Myocyte (in vitro differentiated cells): ENCODE measurements at places on chromosomes 5 and 9. TPM values are rescaled to one million over a fixed set of nuclear protein-coding genes. Genes with fewer than 3 reads are reported as not detected.
A peak's percentile ranks its signal among the peaks of the same experiment; 100 is the strongest.

GRCh38 chr9:7656636-7657035 is 142.9 kb downstream of the DMAC1 start:
- DNase-seq, result no peak

GRCh38 chr5:36889264-36889663 is 12.7 kb downstream of the NIPBL start:
- DNase-seq, result no peak

GRCh38 chr5:140366589-140367255 is 6.7 kb downstream of the SLC4A9 start:
- no peak for DNase-seq

DNA sequence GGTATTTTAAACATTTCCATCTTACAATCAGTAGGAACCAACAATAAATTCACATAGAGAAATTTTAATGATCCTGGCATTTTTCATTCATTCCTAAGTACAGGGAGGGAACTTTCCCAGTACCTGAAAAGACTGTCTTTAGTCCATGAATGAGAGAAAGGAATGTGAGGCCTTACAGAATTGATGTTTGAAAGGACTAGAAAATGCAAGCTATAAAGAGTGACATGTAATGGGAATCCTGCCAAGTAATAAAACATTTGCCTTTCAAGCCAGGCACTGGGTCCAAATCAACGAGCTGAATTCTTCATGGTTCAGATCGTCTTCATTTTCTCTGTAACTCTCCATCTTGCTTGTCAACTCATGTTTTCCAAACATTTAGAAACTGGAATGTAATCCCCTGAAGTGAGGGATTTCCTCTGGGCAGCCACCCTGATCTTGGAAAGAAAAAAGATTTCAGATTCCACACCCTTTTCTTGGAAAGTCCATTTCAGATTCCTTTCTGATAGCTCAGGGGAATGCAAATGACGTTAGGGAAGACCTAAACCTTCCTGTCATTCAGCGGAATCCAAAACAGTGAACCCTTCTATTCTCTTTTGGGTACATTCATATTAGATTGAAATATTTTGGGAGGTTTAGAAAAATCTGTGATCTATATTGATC is 315.8 kb downstream of the SH3GL2 start:
- DNase-seq, result no peak

DNA sequence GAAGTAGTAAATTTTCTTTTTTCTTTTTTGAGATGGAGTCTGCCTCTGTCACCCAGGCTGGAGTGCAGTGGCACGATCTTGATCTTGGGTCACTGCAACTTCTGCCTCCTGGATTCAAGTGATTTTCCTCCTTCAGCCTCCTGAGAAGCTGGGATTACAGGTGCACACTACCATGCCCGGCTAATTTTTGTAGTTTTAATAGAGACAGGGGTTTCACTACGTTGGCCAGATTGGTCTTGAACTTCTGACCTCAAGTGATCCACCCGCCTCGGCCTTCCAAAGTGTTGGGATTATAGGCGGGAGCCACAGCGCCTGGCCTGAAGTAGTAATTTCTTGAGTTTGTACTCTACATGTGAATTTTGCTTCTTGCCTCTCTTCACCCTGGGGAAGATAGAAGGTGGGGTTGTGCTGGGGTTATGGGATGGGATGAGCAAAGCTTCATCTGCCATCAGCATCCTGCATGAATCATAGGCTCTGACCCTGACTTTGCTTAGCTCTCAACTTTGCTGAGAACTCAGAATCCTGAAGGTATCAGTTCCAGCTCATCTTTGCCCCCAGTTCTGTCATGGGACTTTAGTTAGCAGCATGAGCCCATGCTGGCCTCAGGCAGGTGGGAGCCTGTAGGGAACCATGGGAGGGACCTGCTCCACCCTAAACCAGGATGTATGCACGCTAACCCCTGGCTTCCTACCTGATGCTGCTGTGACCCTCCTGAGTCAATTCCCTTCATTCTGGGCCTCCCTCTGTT is 9.3 kb upstream of the CCL21 start:
- DNase-seq, result no peak

GRCh38 chr5:126274076-126274762 is 149.0 kb upstream of the GRAMD2B start:
- peak; percentile 39 for DNase-seq

DNA sequence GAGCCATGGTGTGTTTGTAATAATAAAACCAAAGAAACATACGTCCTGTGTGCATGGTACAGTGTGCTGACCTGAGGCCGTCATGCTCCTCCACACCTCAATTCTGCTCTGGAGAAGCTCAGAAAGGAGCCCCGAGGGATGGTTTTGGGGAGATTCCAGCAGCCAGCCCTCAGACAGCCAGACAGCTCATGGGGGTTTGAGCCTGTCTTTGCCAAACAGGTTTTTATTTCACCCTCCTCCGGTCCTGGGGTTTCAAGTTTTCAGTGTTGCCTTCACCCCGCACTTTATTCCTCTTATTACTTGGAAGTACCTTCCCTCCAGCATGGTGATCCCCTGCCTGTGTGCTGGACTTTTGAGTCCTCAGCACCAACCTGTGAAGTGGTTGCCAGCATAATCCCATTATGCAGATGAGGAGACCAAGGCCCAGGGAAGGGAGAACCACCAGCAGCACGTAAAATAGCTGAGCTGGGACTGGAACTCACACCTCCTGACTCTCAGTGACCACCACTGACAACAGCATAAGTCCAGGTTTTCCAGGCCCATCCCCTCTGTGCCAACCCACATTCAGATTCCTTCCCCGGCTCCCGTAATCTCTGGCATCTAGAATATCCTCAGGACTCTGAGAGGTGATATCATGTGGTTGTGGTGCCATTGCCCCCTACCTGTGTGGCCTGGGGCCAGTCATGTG is 35.1 kb downstream of the TGFBI start:
- no peak for DNase-seq

DNA sequence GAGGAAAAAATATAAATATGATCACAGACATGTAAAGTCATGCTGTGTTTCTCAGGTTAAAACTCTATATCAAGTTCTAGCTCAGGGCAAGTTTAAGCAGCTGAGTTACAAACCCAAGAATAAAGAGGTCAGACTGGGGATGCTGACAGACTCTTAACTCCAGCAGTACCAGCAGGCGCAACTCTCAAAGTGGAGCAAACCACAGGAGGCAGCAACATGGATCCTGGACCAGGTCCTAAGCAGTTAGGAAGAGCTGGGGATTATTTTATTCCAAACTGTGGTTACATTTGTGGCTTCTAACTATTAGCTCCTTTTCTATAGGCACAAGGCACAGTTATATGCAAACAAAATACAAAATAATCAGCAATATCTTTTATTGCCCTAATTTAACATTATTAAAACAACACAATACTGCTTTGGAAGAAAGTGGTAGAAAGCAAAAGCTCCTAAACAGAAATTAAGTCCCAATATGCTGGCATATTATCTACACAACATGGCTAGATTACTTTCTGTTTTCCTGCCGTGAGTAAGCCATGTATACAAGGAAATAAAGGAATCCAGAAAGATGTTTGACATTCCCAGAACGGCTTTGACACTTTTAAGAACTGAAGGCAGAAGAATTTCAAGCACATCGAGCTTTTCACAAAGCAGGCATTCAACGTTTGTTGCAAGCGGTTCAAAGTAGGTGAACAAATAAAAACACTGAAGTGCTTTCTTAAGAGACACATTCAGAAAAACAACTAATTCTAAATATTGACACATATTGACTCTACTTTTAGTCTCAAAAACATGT is 378.8 kb upstream of the ZNF608 start:
- DNase-seq, result peak; percentile 48

DNA sequence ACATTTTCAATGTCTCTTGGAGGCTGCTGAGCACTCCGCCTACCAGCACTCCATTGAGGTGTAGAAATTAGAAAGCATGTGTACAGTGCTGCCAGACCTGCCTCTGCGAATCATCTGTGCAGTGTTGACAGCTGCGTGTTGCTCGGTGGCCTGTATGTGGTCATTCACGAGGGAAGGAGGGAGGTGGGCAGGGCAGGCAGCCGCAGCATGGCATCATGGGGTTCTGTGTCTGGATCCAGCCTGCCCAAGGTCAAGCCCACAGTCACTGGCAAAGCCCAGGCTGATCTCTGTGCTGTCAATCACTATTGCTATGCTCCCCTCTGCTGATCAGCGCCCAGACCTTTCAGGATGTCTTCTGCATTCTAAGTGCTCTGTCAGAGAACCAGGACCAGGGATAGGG is 8.0 kb upstream of the PDZD2 start:
- DNase-seq, result peak; percentile 72

DNA sequence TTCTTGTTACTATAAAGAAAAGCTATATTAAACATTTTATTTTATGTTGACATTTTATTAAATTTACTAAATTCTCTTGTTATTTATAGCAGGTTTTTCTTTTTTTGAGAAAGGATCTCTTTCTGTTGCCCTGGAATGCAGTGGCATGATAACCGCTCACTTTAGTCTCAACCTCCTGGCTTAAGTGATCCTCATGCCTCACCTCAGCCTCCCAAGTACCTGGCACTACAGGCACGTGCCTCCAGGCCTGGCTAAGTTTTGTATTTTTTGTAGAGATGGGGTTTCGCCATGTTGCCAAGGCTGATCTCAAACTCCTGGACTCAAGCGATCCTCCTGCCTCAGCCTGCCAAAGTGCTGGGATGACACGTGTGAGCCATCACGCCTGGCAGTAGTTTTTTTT is 280.2 kb upstream of the C9orf72 start:
- no peak for DNase-seq

GRCh38 chr5:56848206-56848605 is 32.9 kb downstream of the MAP3K1 start:
- DNase-seq, result no peak

- DNase-seq, result no peak
Measured at GRCh38 chr5:137061382-137061781, 437.7 kb downstream of the SPOCK1 start.

GRCh38 chr5:127832067-127832466 is 128.9 kb downstream of the CCDC192 start:
- DNase-seq, result no peak

- no peak for DNase-seq
Measured at GRCh38 chr9:133592731-133593409, 16.3 kb downstream of the FAM163B start.

DNA sequence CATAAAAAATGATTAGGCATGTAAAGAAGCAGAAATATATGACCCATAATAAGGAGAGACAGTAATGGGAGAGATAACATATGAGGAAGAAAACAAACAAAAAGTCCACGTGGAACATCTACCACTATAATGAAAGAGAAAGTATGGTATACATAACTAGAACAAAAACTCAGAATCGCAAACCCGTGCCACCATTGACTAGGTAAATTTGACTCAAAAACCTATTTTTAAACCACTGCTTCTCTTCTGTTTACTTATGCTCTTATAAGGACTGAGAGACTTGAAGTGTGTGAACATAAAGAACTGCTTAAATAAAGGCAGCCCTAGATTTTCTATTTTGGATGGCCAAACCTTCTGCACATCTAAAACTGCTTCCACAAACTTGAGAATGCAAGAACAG is 330.7 kb downstream of the CAAP1 start:
- DNase-seq, result no peak

SGCD gene
- 75.3 and 104 TPM in 2 replicates for total RNA-seq

RAB14 gene
- 23.4 and 32.4 TPM in 2 replicates for total RNA-seq

SUSD3 gene
- not detected in 2 replicates for total RNA-seq

PCDHGA4 gene
- 2.9 and 3.3 TPM in 2 replicates for total RNA-seq

ADGRV1 gene
- total RNA-seq, result 3.9 and 4.4 TPM in 2 replicates

CDC25C gene
- total RNA-seq, result 0.05 and 0.16 TPM in 2 replicates
